T-helper 2 cell (primary cell): ENCODE measurements at places on chromosomes 7 and 10.
A peak's percentile ranks its signal among the peaks of the same experiment; 100 is the strongest.

DNA sequence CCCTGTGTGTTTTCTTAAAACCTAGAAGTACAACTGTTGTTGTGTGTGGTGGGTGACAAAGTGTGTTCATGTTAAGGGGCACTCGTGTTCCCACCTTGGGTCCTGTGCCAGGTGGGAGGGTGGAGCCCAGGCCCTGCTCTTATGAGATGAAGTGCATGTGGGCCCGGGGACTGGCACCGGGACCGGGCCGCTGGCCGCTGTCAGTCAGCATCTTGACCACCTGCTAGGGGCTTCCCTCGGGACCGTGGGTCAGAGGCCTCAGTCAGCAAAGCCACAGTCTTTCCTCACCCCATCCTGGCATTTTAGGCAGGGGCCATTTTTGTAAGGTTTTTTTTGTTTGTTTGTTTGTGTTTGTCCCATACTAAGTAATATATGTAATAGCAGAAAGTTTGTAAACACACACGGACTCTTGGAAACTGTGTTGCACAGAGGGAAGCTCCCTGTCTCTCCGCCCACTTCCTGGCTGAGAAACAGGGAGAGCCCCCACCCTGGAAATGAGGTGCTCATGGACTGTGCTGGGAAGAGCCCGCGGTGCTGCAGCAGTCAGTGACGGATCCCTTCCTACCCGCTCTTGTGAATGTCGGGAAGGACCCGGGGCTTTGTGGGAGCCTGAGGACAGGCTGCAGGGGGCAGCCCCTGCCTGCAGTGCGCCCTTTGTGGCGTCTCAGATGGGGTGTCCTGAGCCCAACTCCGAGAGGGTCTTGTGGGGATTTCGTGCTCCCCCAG, 13.4 kb downstream of the AGAP3 start:
- DNase-seq, result no peak

- DNase-seq, result no peak
These were observed 12.8 kb downstream of the GATAD1 start for GRCh38 chr7:92460109-92460508.

DNA sequence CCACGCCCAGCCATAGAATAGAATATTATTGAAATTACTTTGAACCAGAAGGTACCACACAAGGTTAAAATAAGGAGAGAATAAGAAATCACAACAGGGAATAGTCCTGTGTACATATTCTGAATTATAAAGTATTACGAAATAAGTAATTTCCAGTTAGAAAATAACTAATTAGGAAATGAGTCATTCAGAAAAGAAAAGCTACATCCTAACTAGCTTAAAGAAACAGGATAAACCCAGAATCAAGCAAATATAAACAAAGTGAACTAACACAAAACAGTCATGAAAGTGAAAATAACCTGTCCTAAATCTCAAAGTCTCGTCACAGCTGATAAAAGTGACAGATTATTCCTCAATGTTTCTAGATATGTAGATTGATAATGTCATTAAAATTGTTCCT, 74.8 kb upstream of the NEBL start:
- DNase-seq, result no peak

DNA sequence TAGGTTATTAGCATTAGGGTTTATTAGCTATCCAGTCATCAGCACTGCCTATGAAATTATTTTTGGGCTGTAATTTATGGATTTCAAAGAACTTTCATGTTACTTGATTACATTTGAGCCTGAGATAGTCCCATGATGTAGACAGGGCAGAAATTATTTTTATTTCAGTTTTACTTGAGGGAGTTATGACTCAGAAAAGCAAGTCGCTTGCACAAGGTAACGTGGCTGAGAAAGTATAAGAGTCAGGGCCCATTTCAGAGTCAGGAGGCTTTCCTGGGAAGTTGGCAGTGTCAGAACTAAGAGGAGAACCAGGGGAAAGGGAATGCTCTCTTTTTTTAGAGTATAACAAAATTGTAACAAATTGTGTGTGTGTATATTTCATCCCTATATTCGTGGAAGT, 16.5 kb downstream of the GATA3 start:
- DNase-seq, result peak; percentile 53

DNA sequence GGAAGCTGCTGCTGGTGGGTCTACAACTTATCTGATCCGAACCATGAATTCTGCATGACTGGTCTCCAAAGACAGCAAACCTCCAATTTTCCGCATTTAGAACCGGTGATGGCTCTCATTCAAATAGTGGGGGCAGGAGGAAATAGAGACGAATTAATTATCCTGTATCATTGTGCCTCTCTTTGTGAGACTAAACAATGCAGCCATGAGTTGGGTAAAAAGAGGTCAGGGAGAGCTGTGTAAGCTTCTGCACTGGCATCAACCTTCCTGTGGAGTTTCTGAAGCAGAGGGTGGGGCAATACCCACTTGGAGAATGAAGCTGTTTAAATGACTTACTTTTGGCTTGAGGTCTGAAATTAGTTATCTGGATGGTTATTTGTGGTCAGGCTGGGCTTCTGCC, 266.4 kb downstream of the SORCS3 start:
- no peak for DNase-seq

- DNase-seq, result no peak
These were observed 14.1 kb downstream of the MICU1 start for GRCh38 chr10:72611783-72612182.

- DNase-seq, result no peak
These were observed 322.7 kb upstream of the PFKP start for GRCh38 chr10:2744547-2745200.

GRCh38 chr7:115600207-115600606, 430.4 kb downstream of the TFEC start:
- DNase-seq, result no peak

- DNase-seq, result no peak
These were observed at the start of gene CDH23 for GRCh38 chr10:71396711-71397295. TSS of gene CDH23 (plus strand) at chr10:71396920. CDS start at chr10:71439832, 42,912 bp downstream.

GRCh38 chr7:149625340-149625946, 127.8 kb upstream of the ZNF746 start:
- DNase-seq, result peak; percentile 63

- no peak for DNase-seq
These were observed 218.7 kb downstream of the ABCA13 start for GRCh38 chr7:48389977-48390376.

DNA sequence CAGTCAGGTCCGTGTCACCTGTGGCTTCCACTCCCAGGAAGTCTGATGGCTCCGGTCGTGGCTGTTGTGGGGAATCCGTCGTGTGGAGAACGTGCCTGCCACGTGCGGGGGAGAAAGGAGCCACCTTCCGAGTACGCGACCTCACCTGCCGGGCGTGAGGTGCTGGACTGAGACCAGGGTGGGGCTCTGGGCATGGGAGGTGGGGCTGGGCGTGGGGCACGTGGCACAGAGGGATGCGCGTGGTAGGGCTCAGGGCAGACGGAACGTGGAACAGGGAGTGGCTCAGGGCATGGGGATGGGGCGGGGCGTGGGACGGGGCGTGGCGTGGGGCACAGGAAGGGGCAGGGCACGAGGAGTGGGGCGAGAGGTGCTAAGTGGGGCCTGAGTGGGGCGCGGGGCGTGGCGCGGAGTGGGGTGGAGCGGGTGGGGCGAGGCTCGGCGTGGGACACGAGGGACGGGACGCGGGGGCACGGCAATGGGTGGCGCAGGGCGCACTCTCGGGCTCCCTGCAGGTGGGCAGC, 64.8 kb downstream of the C10orf143 start:
- no peak for DNase-seq

GRCh38 chr7:82397879-82398524, 45.6 kb downstream of the CACNA2D1 start:
- DNase-seq, result no peak

GRCh38 chr10:69655124-69655867, 25.2 kb downstream of the FAM241B start:
- DNase-seq, result no peak

DNA sequence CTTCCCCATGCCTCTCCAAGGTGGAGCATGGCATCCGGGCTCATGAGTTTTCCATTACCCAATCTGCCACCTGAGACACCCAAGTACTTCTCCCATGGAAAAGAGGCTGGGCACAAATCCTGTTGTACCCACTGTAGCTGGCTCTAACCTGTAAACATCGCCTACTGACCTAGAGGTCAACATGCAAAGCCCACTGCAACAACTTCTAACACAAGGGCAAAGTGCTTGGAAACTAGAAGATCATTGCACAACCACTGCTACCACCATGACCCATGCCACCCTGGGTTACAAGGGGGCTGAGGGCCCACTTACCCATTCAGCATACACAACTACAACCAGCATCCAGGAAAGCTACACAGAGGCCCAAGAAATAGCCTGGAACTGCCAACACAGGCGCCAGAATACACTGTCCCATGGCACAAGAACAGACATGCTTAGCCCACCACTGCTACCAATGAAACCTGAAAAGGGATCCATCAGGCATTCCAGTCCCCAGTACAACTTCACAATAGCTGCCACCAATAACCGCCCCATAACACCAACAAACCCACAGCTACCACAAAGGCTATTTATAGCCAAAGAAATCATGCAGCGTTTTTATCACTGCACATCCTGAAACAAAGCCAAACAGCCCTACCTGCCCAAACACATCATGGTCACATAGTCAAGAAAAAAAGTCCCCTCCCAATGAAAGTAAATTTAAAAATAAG, 63.4 kb downstream of the RNF32 start:
- DNase-seq, result no peak

DNA sequence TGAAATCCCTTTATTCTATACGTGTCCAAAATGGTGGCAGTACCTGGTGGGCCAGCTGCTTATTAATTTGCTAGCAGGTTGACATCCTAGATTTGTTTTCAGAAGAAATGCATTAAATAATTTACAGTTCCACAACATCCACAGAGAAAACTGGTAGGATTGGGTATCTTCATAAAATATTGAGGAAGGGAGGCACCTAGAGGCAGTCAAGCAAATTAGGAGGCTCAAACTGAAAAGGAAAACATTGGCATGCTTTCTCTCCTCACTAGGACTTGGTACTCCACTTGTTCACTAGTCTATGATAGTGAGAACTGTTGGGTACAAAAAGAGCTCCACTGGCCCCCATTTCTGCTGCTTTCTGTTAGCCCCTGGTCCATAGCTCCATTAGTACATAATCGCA, 18.3 kb upstream of the LRGUK start:
- DNase-seq, result no peak

GRCh38 chr10:47322300-47323061, at the start of gene GDF2:
TSS of gene GDF2 (plus strand) at chr10:47322454. CDS start at chr10:47322669, 215 bp downstream.
- DNase-seq, result no peak

DNA sequence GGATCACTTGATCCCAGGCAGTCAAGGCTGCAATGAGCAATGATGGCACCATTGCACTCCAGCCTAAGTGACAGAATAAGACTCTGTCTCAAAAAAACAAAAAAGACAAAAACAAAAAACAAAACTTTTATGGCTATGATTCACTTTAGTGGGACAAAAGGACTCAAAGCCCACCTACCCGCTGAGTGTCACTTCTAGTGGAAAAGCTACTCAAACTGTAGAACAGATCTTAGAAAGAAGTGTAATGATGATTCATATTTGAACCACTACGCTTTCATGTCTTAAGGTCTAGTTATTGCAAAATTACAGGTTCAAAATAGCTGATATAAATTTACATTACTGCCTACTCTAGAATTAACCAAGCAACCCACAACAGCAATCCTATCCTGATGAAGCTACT, 47.1 kb upstream of the OTUD1 start:
- DNase-seq, result peak; percentile 52

GRCh38 chr7:92044148-92044547, 90.1 kb downstream of the CYP51A1 start:
- DNase-seq, result no peak

- no peak for DNase-seq
These were observed 272.6 kb downstream of the GATA3 start for GRCh38 chr10:8327140-8327423.

DNA sequence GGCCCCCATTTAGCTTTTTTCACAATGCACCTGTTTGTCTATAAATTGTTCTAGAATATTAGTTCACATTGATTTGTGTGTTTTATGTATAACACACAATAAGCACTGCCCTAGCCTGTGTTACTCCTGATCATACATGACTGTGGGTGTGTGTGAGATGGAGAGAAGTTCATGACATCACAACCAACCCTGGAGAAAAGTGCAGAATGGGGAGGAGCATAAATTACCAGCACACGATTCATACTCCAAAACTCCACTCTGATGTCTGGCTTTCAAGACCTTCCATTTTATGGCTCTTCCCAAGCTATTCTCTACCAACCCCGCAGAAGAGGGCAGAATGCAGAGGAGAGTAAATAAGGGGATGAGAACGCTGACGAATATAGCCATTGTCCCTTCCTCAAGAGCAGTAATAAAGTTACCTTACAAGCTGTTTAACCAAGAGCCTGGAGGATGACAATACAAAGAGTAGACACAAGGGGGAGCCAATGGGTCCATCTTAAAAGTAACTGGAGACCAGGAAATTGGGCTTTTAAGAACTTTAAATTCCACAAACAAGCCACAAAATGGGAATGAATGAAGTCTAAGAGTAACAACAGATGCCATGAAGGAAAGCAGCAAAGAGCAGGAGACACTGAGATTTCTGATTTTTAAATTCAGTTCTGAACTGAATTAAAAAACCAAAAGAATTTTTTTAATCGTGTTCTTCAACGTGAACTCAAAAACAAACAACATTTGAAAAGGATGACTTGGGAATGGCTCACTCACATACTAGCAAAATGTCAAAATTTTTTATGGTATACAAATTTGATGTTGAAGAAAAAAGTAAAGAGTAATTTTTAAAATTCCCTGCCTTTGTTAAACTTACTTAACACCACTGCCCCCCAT, 159.6 kb downstream of the PARD3 start:
- DNase-seq, result no peak

DNA sequence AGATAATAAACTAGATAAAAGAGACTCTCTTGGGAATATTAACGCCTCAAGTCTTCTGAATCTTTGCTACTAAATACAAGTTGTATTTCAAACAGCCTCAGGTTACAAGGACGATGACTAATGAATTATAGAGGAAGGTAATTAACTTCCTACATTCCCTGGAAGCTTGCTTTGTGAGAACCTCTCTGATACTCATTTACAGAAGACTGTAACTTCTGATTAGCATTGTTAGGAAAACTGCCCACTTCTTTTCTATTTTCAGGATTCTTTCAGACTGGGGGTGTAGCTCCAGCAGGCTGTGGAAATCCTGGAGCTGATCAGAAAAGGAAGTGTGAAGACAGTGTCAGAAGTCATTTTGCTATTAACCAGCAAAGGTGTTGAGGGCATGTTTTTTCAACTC, 316.7 kb upstream of the NPSR1 start:
- DNase-seq, result no peak

GRCh38 chr10:131216681-131217230, 94.8 kb downstream of the TCERG1L start:
- DNase-seq, result no peak

GRCh38 chr10:62655337-62655994, 149.1 kb upstream of the ADO start:
- no peak for DNase-seq

GRCh38 chr10:76152186-76152585, 720.8 kb downstream of the LRMDA start:
- DNase-seq, result no peak

GRCh38 chr7:38409531-38409930, 136.1 kb upstream of the TARP start:
- no peak for DNase-seq

- no peak for DNase-seq
These were observed 495.1 kb upstream of the ANKRD30A start for GRCh38 chr10:36630267-36630666.

- DNase-seq, result no peak
These were observed 37.9 kb downstream of the PNLIPRP3 start for GRCh38 chr10:116465546-116465945.

- DNase-seq, result no peak
These were observed 265.6 kb downstream of the CCDC3 start for GRCh38 chr10:12735843-12736462.
